ENCODE measurements at places on chromosomes 2 and 18.

- DNase-seq = no peak
Measured at GRCh38 chr2:55627915-55628314, 10.5 kb upstream of the PPP4R3B start.

GRCh38 chr2:234422273-234422732, 74.6 kb downstream of the ARL4C start:
- no peak for DNase-seq

DNA sequence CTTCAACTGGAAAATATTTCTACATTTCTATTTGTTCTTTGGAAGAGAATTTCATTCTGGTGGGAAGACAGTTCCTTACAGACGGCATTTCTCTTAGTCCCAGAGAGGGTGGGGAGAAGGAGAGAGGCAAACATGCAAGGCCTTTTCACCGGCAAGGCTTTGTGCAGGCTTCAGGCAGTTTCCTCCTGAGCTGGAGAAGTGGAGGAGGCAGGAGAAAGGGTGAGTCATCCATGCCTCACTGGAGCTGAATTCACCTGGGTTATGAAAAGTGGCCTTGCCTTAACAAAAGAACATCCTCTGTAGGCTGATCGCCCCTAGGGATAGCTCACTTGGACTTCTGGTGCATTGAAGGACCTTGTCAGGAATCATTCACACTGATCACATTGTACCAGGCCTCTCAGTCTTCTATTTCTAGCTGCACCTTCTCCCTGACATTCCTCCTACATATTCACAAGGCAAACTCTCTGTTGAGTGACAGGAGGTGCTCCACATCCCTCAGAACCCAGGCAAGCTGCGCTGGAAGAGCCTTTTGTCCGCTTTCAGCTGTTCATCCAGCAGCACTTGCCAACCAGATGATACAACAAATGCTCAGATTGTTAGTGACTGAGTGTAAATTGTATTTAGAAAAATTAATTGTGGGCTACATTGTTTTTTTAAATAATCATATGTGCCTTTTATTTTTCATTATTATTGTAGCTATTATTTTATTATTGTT, 796.1 kb downstream of the DCDC2C start:
- DNase-seq = no peak

DNA sequence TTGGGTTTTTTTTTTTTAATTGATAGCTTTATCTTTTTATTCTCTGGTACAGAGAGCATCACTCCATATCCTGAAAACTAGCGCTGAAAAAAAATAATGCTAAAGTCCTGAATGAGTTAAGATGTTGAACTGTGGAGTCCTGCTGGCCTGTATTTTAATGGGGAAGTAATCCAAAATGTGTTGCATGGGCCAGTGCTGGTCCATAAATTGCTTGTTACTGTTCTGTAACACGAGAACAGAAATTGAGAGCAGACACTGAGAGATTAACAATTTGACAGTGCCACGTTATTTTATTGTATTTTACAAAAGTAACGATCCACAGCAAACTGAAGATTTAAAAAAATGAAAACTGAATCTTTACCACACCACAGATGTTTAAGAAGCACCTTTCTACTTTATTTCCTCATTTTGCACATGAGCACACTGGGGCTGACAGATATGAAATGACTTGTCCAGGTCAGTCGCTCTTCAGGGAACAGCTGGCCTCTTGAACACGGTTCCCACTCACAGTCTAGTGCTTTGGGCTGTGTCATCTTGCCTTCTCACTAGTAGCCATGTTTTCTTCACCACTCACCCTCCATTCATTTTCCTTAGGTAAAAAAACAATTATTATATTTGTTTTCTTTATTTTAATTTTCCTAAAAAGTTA, 35.3 kb downstream of the ZCCHC2 start:
- DNase-seq = no peak

DNA sequence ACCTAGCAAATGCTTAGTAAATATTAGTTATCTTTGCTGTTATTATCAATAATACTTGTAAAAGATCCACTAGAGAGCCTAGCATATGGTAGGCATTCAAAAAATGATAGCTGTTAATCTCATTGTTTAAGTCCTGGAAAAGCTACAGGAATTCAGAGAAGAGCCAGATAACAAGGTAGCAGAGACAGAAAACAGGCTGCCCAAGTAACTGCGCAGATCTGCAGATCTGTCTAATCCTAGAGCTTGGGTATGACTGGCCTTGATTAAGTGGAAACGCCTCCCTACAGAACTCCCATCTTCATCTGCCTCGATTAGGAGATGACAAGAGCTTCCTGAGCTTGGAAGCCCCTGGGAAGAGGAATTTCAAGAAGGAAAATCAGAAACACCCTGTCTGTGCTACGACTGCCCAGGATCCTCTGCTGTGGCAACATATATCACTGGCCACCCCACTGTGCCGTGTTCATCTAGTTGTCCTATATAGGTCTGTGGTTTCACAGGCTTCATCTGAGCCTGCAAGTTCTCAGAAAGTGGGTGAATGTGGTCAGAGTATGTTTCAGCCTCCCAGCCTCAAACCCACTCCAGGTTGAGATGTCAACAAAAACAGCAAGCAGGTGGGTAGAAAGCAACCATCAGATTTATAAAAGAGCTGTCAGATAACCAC, 151.5 kb upstream of the PKDCC start:
- DNase-seq = no peak
